Midbrain (tissue), 1 donor: ENCODE measurements at places on chromosomes 2 and 18.

GRCh38 chr2:149825473-149825872 is 237.9 kb upstream of the MMADHC start:
- no peak for DNase-seq

GRCh38 chr18:51137026-51137729 is 60.3 kb downstream of the MEX3C start:
- DNase-seq = no peak

DNA sequence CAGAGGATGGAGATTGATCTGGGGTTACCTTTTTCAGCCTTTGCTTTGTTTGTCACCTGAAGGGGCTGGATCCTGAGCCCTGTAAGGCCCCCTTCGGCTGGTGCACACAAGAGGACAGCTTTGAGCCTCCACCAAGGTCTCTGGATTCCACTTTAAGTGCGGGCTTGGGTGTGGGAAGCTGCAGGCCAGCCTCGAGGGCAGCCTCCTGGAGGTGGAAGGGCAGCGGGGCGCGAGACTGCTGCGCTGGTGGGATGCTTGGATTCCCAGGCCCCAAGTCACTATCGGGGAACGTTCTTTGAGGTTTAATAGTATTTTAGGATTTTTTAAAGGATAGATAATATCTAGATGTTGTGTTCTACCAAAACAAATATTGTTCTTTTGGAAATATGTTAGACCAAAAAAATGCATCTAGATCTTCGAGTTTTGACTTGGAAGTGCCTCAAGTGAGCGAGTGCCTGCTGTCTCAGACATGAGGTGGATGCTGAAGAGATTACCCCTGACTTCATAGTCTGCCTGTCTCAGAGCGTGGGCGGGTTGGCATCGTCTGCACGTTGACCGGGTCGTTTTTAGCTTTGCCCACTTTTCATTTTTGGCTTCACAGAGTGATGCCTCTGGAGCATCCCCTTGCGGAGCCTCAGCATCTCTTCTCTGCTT is 113.8 kb downstream of the AGAP1 start:
- no peak for DNase-seq

- DNase-seq = peak; percentile 42
Measured at GRCh38 chr2:229270551-229271410, at the start of gene PID1. PID1 (minus strand) TSS chr2:229271287; CDS start chr2:229271043, 244 bp downstream.

GRCh38 chr2:234427081-234428061 is 69.5 kb downstream of the ARL4C start:
- DNase-seq = no peak

- DNase-seq = no peak
Measured at GRCh38 chr2:121873864-121874263, 118.4 kb downstream of the TSN start.

DNA sequence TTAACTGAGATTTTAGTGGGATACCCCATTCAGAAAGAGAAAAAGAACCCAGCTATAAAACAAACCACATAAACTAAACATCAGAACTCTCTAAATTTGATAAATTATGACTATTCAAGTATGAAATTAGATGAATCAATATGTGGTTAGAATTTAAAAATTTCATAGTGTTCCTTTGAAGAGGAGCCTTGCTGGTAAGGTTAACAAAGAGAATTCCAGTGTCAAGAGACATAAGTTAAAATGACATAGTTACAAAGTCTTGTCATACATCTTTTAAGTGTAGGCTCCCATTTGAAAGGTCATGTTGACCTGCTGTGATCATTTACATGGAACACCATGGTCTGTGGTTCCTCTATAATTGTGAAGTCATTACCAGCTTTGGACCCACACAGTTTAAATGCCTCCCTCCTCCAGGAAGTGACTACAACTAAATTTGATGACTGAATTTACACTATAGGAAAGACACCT is 231.6 kb upstream of the ETAA1 start:
- no peak for DNase-seq

GRCh38 chr2:1563943-1564891 is 151.0 kb downstream of the TPO start:
- DNase-seq = no peak

GRCh38 chr2:202135091-202135874 is 62.2 kb downstream of the KIAA2012 start:
- DNase-seq = peak; percentile 62

DNA sequence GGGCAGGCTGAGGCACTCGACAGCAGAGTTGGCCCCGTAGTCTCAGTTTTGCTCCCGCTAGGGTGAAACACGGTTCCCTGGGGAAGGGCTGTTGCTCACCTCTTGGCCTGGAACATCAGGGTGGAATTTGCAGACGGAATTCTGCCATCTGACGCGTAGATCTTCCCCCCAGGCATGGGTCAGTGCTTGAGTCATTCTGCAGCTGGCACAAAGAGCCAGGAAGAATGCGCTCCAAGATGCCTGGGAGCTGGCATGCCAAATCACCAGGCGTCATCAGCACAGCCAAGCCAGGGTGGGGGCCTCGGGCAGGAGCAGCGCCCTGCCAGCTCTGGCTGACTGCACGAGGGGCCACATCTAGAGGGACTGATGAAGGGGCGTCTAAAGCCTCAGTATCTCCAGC is 42.7 kb downstream of the ODC1 start:
- peak; percentile 44 for DNase-seq

GRCh38 chr2:109183871-109184270 is 54.9 kb downstream of the SH3RF3 start:
- no peak for DNase-seq

GRCh38 chr2:109193807-109194619 is 65.0 kb downstream of the SH3RF3 start:
- no peak for DNase-seq
